Fibroblast of skin of back (primary cell): ENCODE measurements at places on chromosomes 3 and 15.
A peak's percentile ranks its signal among the peaks of the same experiment; 100 is the strongest.

- no peak for DNase-seq
These were observed 4.9 kb downstream of the IL17RD start for GRCh38 chr3:57160076-57160764.

- DNase-seq: no peak
These were observed 439.6 kb downstream of the PLOD2 start for GRCh38 chr3:145721273-145721805.

GRCh38 chr3:107218864-107219269 is 158.4 kb upstream of the CCDC54 start:
- DNase-seq: no peak

- DNase-seq: no peak
These were observed 35.1 kb upstream of the FRMD4B start for GRCh38 chr3:69420781-69421520.

- no peak for DNase-seq
These were observed 607.5 kb upstream of the AGTR1 start for GRCh38 chr3:148090156-148090555.

DNA sequence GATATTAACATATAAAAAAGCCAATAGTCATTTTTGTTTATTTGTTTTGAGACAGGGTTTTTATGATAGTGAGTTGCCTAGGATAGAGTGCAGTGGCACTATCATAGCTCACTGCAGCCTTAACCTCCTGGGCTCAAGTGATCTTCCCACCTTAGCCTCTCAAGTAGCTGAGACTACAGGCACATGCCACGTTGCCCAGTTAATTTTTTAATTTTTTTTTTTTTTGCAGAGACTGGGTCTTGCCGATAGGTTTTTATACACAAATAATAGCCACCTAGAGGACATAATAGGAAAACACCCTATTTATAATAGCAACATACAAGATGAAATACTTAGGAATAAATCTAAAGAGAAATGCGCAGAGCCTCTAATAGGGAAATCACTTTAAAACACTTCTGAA is 13.3 kb downstream of the EIF3J start:
- DNase-seq: peak; percentile 58

DNA sequence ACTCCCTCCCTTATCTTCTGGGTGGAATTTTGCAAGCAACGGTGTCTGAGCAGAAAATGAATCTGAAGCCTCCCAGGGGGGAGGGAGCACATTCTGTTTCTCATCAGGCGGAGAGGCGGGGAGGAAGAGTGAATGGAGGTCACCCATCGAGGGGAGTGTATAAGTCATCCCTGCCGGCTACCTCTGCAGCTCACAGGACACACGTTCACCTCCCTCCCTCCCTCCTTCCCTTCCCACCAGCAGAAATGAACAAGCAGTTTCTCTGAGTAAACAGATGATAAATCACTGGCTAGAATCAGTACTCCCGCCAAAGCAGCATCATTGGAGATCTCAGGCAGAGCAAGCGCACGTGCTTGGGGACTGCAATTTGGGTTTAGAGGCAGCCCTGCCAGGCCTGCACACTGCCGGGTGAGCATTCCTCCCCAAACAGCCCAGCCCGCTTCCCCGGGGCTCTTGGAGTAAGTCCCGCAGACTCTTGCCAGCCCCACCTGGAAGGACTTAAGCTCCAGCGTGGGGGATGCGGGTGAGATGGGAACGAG is 38.3 kb downstream of the CPN2 start:
- DNase-seq: peak; percentile 13

DNA sequence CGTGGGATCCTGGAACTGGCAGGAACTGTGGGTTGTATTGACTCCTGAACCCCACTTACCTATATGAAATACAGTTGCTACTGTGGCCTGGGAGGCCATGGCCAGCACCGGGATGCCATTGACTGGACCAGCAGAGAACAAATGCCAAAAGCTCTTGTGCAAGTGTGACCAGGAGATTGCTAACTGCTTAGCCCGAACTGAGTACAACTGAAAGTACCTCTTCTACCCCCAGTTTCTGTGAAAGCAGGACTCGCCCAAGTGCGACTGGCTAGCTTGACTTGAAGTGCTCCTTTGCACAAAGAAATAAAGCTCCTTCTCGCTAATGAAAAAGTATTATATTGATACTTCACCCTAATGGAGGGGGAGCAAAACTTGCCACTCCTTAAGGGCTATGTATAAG is 101.3 kb upstream of the ATP11B start:
- no peak for DNase-seq

DNA sequence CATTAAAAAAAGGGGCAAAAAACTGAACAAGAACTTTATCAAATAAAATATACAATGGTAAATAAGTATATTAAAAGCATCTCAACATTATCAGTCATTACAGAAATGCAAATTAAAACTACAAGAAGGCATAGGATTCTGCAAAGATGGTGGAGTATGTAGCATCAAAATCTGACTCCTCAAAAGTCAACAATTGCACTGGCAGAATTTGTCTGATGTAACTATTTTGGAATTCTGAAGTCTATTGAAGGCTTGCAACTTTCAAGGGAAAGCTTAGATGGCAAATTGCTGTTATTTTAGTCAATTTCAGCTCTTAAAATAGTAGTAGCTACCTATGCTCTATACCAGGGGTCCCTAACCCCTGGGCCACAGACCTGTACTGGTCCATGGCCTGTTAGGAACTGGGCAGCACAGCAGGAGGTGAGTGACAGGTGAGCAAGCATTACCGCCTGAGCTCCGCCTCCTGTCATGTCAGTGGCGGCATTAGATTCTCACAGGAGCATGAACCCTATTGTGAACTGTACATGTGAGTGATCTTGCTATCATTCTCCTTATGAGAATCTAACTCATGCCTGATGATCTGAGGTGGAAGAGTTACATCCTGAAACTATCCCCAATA is 107.6 kb downstream of the TGFBR2 start:
- DNase-seq: peak; percentile 61

- DNase-seq: no peak
These were observed 9.5 kb downstream of the PCSK6 start for GRCh38 chr15:101479851-101480612.

- DNase-seq: peak; percentile 99
These were observed 22.6 kb downstream of the PDZRN3 start for GRCh38 chr3:73602170-73602569.

- no peak for DNase-seq
These were observed 87.1 kb downstream of the ARNT2 start for GRCh38 chr15:80491163-80491847.

DNA sequence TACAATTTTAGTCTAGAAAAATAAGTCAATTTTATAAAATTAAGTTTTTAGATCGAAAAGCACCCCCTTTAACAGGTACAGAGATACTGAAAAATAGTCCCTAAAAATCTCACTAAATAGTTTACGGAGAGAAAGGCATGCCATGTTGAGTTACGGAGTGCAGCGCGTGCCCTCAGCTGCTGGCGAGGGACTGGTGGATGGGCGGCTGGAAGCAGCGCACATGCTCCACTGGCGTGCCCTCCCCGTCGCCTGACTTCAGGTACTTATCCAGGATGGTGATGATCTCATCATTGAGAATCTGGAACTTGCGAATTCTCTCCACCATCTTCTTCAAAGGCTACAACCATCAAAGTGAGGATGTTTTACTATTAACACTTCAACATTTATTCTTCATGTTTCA is 31.4 kb downstream of the NIPA2 start:
- no peak for DNase-seq

- no peak for DNase-seq
These were observed 51.6 kb upstream of the TBC1D23 start for GRCh38 chr3:100209169-100209568.

- DNase-seq: no peak
These were observed 222.8 kb upstream of the TLE3 start for GRCh38 chr15:70320482-70320881.

GRCh38 chr15:85794598-85795336 is at the start of gene KLHL25:
KLHL25 (minus strand) TSS chr15:85794925; CDS start chr15:85769810, 25,115 bp downstream.
- DNase-seq: peak; percentile 96

DNA sequence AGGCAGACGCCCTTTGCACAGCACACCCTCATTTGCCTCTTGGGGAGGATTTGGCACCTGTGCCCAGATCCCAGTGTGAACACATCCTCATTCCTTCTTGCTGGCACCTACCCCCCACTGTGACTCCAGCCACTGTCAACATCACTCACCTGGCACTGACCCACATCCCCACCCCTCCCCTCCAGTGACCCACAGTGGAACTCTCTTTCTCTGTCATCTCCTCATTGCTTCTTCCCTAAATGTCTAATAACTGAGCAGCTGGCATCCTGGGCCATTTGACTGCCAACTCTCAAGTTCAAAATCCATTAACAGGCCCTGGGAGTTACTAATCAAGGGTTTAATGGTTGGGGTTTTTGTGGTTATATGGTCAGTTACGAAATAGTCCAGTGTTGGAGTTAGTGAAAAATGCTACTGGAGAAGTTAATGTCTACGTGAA is 14.4 kb downstream of the SNAPC5 start:
- DNase-seq: no peak

GRCh38 chr15:27066446-27066845 is 95.5 kb downstream of the GABRG3 start:
- no peak for DNase-seq
